Endothelial cell (in vitro differentiated cells): ENCODE measurements at places on chromosomes 11 and 22.

DNA sequence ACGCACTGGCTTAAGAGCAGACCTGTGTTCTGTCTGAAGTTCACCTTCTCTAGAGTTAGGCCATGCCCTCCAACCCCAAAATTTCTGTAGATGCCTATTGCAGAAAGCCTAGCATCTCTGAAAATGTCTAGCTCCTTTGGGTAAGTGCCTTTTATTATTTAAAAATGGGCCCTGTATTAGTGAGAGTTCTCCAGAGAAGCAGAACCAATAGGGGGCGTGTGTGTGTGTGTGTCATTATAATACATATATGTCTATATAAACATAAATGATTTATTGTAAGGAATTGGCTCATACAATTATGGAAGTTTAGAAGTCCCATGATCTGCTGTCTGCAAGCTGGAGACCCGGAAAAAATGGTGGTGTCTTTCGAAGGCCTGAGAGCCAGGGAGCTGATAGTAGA is 144.7 kb downstream of the TTC17 start:
- DNase-seq, result no peak

- no peak for DNase-seq
Measured at GRCh38 chr22:32533265-32534111, 58.9 kb downstream of the FBXO7 start.

- no peak for DNase-seq
Measured at GRCh38 chr22:31122532-31123291, at the start of gene INPP5J. TSS of gene INPP5J (plus strand) at chr22:31122966. CDS start at chr22:31123015, 49 bp downstream.

DNA sequence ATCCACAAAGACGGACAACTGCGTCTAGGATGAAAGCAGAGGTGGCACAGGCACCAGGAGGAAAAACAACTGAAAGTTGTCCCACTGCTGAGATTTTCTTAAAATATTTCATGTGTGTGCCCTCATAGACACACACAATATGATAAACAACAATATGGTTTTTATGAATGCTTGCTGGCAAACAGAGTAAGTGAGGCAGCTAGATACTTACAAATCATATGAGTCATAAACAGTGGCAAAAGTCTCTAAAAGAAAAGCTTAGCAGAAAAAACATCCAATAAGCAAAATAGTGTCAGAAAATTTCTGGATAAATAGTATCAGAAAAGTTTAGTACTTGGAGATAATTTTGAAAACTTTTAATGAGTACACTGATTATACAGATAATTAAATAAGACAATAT is 101.2 kb upstream of the DDI1 start:
- DNase-seq, result no peak

DNA sequence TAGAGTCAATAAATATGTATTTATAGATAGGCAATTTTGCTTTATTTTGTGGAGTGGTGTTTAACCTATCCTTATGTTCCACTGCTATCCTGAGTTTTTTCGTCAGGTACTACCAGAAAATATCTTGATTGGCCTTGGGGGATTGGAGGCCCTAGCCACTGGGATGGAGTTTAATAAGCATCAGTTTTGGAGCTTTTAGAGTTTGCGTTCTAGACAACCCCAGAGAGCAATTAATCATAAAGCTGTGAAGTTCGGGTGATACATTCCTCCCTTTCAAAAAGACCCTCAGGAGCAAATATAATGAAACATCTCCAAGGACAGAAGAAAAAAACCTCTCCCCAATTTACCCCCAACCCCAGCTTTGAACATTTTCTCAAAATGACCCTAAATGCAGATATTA is at the start of gene OR5A1:
TSS of gene OR5A1 (plus strand) at position 301 of the 400 bp plus-strand sequence. CDS start 6,700 bp downstream, outside the sequence.
- no peak for DNase-seq

- DNase-seq, result no peak
Measured at GRCh38 chr11:120841074-120841473, 182.8 kb upstream of the TBCEL start.
